ENCODE measurements at places on chromosomes 3 and 15. TPM values are rescaled to one million over a fixed set of nuclear protein-coding genes. Genes with fewer than 3 reads are reported as not detected.

- H3K36me3 ChIP-seq: no peaks in the 10 kb centered on the region
- H3K27ac ChIP-seq: no peak overlapping the region
- H3K27me3 ChIP-seq: no peaks in the 10 kb centered on the region
Measured at GRCh38 chr15:100141311-100142001, 200.3 kb downstream of the ADAMTS17 start.

GRCh38 chr3:71987089-71987735, 202.3 kb upstream of the PROK2 start:
- no peak for DNase-seq
- no peak overlapping the region for H3K27ac ChIP-seq
- no peaks in the 10 kb centered on the region for H3K4me1 ChIP-seq
- no peaks in the 10 kb centered on the region for H3K27me3 ChIP-seq
- H3K36me3 ChIP-seq: no peaks in the 10 kb centered on the region
- no peak overlapping the region for H3K4me3 ChIP-seq

- peaks cover 7% of the 10 kb centered on the region for H3K36me3 ChIP-seq
- no peaks in the 10 kb centered on the region for H3K27me3 ChIP-seq
- no peak overlapping the region for H3K4me3 ChIP-seq
- H3K27ac ChIP-seq: no peak overlapping the region
- no peak for DNase-seq
Measured at GRCh38 chr3:112550859-112551258, 10.9 kb downstream of the ATG3 start.

GRCh38 chr3:86234506-86235254, 756.3 kb downstream of the VGLL3 start:
- no peaks in the 10 kb centered on the region for H3K36me3 ChIP-seq
- DNase-seq: no peak
- H3K27me3 ChIP-seq: no peaks in the 10 kb centered on the region

Gene NUSAP1
- total RNA-seq: 70.1 TPM
